ENCODE measurements at places on chromosomes 6 and 20.
A peak's percentile ranks its signal among the peaks of the same experiment; 100 is the strongest.

GRCh38 chr6:33787954-33788693 lies 806 bp downstream of the LEMD2 start:
- peak; percentile 21 for DNase-seq

GRCh38 chr20:14189794-14190402 lies 147.5 kb downstream of the FLRT3 start:
- DNase-seq: no peak

- DNase-seq: peak; percentile 51
Observed at GRCh38 chr6:157273756-157274470, 49.4 kb downstream of the TMEM242 start.

DNA sequence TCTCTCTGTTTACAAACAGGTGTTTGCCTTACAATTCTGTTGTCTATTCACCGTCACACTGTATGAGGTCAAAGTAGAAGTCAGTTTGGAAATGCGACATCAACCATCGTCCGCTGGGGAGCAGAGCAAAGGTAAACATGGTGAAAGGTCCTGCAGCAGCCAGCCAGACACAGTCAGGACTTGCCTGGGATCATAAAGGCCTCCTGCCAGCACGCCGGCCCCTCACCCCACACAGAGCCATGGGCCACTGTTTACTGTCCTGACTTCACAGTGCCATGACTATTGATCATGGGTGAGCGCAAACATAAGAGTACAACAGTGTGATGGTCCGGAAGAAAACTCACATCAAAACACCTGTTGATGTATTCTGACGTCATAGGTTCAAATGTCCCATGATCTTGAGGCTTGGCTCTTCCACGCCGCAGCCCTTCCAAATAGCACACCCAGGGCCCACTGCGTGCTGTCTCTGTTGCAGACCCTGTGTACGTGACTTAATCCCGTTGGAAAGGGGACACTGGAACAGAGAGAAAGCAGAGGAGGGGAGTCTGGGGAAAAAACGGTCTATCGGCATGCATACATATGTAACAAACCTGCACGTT lies 16.9 kb upstream of the PPP1R3G start:
- no peak for DNase-seq

DNA sequence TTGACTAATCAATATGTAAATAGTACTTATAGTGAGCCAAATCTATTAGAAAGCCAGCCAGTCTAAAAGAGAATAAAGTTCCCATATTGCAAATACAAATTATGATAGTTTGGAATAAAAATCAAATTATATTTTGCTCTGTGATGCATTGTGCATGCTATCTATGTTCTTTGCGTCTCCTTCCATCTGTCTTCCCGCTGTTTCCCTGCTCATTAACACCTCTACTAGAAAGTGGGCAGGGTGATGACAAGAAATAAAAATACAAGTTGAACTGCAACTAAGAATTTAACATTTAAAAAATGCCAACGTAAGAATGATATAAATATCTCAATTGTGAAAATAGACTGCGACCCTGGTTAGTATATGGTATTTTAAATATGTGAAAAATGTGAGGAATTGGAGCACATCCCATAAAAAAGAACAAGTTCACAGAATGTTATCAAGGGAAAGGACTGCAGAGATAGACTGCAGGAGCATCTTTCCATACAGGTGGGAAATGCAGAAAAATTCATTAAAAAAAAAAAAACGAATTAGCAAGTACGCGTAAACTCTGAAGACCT lies 157.6 kb upstream of the PDE7B start:
- no peak for DNase-seq

GRCh38 chr20:24771542-24772061 lies 177.5 kb upstream of the CST7 start:
- DNase-seq: no peak

DNA sequence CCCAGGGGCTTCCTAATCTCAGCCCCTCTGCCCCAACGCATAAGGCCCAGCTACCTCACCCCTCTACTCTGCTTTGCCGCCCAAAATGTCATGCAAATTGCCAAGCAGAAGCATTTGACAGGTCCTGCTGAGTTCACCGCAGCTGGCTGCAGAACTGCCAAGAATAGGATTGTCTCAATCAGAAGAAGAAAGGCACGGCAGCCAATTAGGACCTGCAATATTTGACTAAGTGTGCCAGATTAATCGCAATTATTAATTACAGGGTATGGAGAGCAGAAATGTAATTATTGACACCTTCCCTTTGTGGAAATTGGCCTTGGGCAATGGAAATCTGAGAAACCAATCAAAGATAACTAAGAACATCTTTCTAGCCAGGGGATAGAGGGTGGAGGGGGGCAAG lies 318.6 kb downstream of the LRFN2 start:
- DNase-seq: no peak

DNA sequence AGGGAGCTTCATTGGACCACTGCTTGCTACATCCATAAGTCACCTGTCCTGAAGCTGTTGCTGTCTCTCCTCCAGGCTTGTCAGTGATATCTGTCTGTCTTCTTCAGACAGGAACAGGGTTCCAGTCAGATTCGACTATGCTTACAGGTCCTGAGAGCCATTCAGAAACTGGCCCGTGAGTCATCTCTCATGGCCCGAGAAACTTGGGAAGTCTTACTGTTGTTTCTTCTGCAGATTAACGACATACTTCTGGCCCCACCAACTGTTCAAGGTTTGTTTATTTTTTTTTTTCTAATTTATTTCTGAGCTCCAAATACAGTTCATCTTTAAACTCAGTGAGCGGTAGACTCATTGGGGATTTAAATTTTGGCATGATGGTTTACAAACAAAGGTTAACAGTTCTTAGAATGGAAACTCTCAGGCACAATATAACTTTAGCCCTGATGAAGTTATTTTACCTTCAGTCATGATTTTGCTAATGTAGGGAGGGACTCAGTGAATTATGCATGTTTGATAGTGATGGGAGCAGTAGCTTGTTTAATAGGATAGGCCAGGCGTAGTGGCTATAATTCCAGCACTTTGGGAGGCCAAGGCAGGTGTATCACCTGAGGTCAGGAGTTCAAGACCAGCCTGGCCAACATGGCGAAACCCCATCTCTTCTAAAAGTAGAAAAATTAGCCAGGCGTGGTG lies 24.7 kb downstream of the RALGAPB start:
- DNase-seq: no peak

All from activated CD4-positive, alpha-beta T cell treated with anti-CD3 and anti-CD28 coated beads for 24 hours (primary cell).